ENCODE measurements at places on chromosomes 11 and 22. TPM values are rescaled to one million over a fixed set of nuclear protein-coding genes. Genes with fewer than 3 reads are reported as not detected.
A peak's percentile ranks its signal among the peaks of the same experiment; 100 is the strongest.

DNA sequence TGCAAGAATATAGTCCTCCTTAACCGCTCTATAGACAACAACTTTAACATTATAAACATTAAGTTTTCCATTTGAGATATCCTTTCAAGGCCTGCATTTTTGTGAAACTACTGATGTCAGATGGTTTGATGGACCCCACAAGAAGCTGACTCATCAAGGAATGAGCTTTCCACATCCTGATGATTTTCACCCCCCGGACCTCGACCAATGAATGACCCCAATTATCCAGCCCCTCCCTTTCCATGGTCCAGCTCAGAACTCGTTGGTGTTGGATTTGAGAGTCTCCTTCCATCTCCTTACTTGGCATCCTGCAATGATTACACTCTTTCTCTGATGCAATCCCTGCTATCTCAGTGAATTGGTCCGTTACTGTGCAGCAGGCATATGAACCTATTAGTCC, 31.8 kb upstream of the GUCY1A2 start:
- no peaks in the 10 kb centered on the region for H3K4me1 ChIP-seq
- DNase-seq = no peak
- H3K4me3 ChIP-seq = peak overlapping the region; percentile 33
- H3K27ac ChIP-seq = no peak overlapping the region
- no peaks in the 10 kb centered on the region for H3K27me3 ChIP-seq

- peaks cover 21% of the 10 kb centered on the region for H3K4me1 ChIP-seq
- H3K36me3 ChIP-seq = peaks cover 57% of the 10 kb centered on the region
- H3K27ac ChIP-seq = no peak overlapping the region
- peak overlapping the region; percentile 73 for H3K4me3 ChIP-seq
- DNase-seq = no peak
Observed at GRCh38 chr11:67243051-67243450, 23.2 kb upstream of the GRK2 start.

DNA sequence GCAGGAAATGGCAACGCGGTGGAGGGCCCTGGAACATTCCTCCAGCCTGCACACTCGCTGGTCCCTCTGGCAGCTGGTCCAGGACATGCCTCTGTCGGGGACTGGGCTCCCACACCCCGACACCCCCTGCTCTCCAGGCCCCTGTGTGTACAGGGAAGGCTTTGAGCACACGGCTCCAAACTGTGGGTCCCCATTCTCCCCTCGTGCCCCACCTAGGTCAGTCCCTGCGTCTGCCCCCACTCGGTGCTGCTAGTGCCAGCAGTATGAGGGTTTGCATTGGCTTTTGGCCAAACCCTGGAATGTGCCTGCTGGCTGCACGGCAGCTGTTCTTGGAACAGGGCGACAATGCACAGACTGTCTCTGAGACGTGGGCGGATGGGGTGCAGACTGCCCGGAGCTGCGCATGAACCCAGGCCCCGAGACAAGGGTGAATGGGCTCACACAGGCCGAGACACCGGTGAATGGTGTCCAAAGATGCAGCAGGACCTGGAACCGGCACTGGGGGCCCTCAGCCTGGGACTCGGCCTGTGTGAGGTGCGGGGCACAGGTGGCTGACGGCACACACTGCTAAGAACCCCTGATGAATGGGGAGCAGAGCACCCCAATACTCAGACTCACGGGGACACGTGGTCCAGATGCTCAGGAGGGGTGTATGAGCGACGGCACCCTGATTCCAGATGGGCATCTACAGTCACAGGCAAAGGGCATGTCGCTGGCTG, 7.5 kb upstream of the SYT8 start:
- no peak overlapping the region for H3K27ac ChIP-seq
- DNase-seq = no peak
- H3K27me3 ChIP-seq = peaks cover 31% of the 10 kb centered on the region
- no peaks in the 10 kb centered on the region for H3K36me3 ChIP-seq
- no peaks in the 10 kb centered on the region for H3K4me1 ChIP-seq

- peak; percentile 48 for DNase-seq
- no peak overlapping the region for H3K4me3 ChIP-seq
- no peaks in the 10 kb centered on the region for H3K36me3 ChIP-seq
- H3K27ac ChIP-seq = no peak overlapping the region
- no peaks in the 10 kb centered on the region for H3K4me1 ChIP-seq
- no peaks in the 10 kb centered on the region for H3K27me3 ChIP-seq
Observed at GRCh38 chr11:58742981-58743880, 11.5 kb upstream of the GLYAT start.

DNA sequence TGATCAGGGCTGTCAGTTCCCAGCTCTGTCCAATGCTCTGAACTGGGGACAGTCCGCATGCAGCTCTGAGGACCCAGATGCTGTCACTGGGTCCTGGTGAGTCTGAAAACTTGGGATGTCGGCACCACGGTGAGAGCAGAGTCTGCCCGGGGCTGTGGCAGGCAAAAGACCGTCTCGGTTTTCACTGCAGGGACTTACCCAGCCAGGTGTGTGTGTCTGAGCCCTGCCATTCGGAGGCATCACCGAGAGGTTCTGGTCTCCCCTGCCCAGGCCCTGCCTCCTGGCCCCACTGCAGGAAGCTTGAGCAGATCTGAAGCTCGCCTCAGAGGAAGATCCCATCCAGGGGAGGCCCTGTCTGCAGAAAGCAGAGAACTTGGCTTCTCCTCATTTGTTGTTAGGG, 5.2 kb downstream of the TP53AIP1 start:
- no peaks in the 10 kb centered on the region for H3K36me3 ChIP-seq
- no peak overlapping the region for H3K27ac ChIP-seq
- H3K4me3 ChIP-seq = no peak overlapping the region
- no peaks in the 10 kb centered on the region for H3K4me1 ChIP-seq
- H3K27me3 ChIP-seq = no peaks in the 10 kb centered on the region

GRCh38 chr11:59678118-59678812, 9.4 kb upstream of the PATL1 start:
- peak overlapping the region; percentile 54 for H3K4me3 ChIP-seq
- H3K27ac ChIP-seq = no peak overlapping the region
- DNase-seq = no peak
- H3K4me1 ChIP-seq = no peaks in the 10 kb centered on the region
- H3K27me3 ChIP-seq = no peaks in the 10 kb centered on the region

DNA sequence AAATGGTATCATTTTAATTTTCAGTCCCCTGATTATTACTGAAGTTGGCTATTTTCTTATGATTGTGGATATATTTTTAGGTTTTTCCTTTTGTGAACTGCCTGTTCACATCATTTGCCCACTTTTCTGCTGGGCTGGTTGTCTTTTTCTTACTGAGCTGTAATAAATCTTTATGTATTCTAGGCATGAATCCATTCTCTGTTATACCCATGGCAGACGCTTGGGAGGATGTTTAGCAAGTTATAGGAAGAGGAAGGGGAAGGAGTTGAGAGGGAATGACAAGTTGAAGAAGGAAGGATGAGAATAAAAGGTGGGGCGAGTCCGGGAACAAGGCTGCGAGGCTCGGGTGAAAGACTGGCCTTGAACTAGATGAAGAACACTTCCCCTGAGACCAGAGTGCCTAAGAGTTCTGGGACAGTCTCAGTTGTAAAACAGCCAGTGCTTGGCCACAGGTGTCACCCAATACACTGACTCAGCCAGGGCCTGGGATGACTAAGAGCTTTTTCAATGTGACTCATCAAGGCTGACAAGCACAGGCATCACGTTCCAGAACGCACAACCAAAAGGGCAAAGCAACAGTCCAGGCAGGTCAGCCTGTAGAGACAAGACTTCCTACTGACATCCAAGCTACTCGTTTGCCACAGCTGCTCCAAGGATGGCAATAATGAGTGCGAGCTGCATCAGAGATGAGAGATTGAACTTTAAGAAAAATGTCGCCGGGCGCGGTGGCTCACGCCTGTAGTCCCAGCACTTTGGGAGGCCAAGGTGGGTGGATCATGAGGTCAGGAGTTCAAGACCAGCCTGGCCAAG, 35.2 kb downstream of the LRFN4 start:
- no peaks in the 10 kb centered on the region for H3K27me3 ChIP-seq
- no peak overlapping the region for H3K4me3 ChIP-seq
- no peak overlapping the region for H3K27ac ChIP-seq
- DNase-seq = peak; percentile 86
- H3K36me3 ChIP-seq = no peaks in the 10 kb centered on the region

DNA sequence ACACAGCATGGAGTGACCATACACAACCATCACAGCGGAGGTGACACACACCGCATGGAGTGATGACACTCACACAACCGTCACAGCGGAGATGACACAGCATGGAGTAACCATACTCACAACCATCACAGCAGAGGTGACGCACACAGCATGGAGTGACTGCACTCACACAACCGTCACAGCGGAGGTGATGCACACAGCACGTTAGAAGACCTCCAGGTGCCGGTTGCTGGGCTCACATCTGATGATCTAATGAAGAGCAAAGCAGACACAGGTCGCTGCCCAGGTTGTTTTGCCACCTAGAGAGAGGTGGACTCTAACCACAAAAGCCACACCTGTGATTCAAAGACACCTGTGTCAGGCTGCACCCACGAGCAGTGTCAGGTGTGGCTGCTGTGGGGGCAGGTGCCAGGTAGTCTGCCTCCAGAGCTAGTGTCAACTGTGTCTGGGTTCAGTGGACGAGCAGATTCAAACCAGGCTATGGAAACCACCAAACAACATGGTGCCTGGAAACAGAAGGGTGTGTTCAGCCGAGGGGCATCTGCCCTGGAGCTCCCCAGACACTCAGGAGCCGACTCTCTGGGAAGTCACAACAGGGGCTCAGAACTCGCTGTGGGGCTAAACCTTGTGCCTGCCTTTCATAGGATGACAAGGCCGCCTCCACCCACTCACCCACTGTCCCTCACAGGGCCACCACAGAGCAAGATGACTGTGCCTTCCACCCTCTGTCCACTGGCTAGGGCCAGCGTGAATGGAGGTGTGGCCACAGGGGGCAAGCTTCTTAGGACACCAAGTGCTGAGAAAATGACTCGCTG, 608.2 kb downstream of the TBC1D22A start:
- no peaks in the 10 kb centered on the region for H3K36me3 ChIP-seq
- H3K27ac ChIP-seq = no peak overlapping the region
- no peak overlapping the region for H3K4me3 ChIP-seq
- H3K27me3 ChIP-seq = no peaks in the 10 kb centered on the region
- DNase-seq = peak; percentile 17
- no peaks in the 10 kb centered on the region for H3K4me1 ChIP-seq

- H3K4me3 ChIP-seq = no peak overlapping the region
- H3K27ac ChIP-seq = no peak overlapping the region
- H3K36me3 ChIP-seq = no peaks in the 10 kb centered on the region
Observed at GRCh38 chr11:86097980-86098379, 29.1 kb upstream of the PICALM start.

DNA sequence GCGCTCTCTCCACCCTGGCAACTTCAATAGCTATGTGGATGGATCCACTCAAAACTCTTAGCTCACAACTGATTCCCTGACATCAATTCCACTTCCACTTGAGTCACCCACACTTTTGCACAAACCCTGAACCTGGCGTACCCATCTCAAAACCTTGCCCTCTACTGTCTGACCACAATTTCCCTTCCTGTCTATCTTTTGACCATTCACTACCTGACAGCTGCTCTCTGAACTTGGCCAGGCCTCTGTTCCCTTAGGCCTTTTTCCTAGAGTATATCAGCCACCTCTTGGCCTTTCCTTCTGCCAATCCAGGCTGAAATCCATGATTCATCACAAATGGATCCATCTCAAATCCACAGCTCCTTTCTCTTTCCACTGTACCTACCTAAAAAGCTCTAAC, 106.0 kb downstream of the RPL27A start:
- H3K4me1 ChIP-seq = peaks cover 12% of the 10 kb centered on the region
- no peak overlapping the region for H3K4me3 ChIP-seq
- H3K27ac ChIP-seq = no peak overlapping the region
- no peaks in the 10 kb centered on the region for H3K27me3 ChIP-seq

GRCh38 chr11:1744891-1745700, 5.3 kb downstream of the IFITM10 start:
- H3K4me1 ChIP-seq = no peaks in the 10 kb centered on the region
- H3K4me3 ChIP-seq = no peak overlapping the region
- H3K36me3 ChIP-seq = no peaks in the 10 kb centered on the region
- no peak overlapping the region for H3K27ac ChIP-seq

DNA sequence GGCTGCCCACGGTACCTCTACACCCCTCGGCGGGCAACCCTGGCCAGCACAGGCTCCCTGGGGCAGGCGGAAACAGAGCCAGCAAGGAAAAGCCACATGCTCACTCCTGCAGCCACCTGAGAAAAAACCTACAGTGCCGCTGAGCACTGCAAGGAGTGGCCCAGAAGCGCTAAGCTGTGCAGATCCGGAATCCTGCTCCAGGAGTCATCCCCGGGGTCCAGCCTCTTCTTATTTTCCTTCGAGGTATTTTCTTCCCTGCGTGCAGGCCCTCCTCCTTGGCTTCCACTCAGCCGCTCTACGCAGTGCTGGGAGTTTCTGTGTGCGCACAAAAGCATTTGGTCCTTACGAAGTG, 81.0 kb downstream of the TRMU start:
- no peaks in the 10 kb centered on the region for H3K36me3 ChIP-seq

DNA sequence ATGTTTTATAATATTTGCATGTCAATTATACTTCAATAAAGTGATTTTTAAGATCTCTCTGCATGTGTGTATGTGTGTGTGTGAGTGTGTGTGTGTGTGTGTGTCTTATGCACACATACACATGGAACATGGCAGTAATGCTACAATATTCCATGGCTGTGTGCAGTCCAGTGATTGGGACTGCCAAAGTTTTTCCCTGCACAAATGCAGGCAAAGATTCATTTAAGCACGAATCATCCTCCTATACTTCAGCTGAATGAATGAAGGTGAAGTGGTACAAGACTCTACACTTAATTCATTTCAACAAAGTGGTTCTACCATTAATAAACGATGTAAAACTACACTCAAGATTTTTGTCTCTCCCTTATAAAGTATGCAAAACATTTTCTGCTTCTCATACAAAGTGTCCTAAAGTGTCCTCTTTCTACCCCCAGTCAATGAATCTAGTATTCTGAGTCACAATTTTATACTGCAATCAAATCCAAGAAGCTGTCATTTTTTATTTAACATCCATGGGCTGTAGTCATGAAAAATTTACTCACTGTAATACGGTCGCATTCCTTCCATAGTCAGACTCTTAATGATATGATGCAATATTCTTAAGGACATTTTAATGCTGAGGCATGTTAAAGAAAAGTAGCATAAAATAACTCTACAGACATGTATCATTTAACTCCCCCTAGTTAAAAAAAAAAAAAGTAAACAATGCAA, 132.4 kb downstream of the TTC28 start:
- H3K36me3 ChIP-seq = no peaks in the 10 kb centered on the region
- no peak overlapping the region for H3K4me3 ChIP-seq
- no peaks in the 10 kb centered on the region for H3K4me1 ChIP-seq
- H3K27me3 ChIP-seq = no peaks in the 10 kb centered on the region
- H3K27ac ChIP-seq = no peak overlapping the region
- no peak for DNase-seq

DNA sequence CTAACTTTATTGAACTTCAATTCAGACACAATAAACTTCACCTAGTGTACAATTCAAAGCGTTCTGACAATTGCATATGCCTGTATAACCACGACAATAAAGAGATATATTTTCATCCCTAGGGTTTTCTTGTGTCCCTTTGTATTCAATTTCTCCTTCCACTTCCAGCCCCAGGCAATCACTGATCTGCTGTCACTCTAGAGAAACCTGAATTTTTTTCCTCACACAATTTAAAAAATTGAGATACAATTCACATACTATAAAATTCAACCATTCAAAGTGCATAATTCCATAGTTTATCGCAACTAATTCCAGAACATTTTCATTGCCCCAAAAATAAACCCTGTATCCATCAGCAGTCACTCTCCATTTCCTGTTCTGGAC, 116.6 kb downstream of the MRTFA start:
- no peaks in the 10 kb centered on the region for H3K4me1 ChIP-seq
- H3K36me3 ChIP-seq = peaks cover 6% of the 10 kb centered on the region
- no peak for DNase-seq
- no peak overlapping the region for H3K27ac ChIP-seq

LSP1 gene
- total RNA-seq = not detected

RFPL1 gene
- not detected for total RNA-seq

OR2AT4 gene
- total RNA-seq = not detected

APOBEC3F gene
- total RNA-seq = 16.2 TPM

LMO1 gene
- not detected for total RNA-seq

LRRC56 gene
- total RNA-seq = 3.0 TPM

BCO2 gene
- 0.24 TPM for total RNA-seq

OVOL1 gene
- total RNA-seq = 5.5 TPM

Measured in endodermal cell (in vitro differentiated cells).